ENCODE measurements at places on chromosomes 5 and 9.

GRCh38 chr9:127983847-127984289, 3.1 kb upstream of the EEIG1 start:
- DNase-seq = no peak

GRCh38 chr5:7671381-7671993, 179.4 kb downstream of the CFAP90 start:
- DNase-seq = no peak

DNA sequence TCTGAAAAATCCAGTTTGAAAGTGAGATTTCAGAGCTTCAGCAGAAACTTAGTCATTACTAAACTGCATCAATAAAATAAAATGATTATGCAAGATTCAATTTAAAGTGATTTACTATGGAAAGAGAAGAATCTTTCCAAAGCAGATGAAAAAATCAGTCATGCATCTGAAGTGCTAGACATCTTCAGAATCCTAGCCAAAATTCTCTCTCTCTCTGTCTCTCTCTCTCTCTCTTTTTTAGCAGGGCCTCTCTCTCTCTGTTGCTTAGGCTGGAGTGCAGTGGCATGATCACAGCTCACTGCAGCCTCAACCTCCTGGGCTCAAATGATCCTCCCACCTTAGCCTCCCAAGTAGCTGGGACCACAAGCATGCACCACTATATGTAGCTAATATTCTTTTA, 18.2 kb upstream of the UBLCP1 start:
- no peak for DNase-seq

- no peak for DNase-seq
These were observed 250.4 kb downstream of the NSG2 start for GRCh38 chr5:174295702-174296436.
